ENCODE measurements at places on chromosomes 5 and 9.

DNA sequence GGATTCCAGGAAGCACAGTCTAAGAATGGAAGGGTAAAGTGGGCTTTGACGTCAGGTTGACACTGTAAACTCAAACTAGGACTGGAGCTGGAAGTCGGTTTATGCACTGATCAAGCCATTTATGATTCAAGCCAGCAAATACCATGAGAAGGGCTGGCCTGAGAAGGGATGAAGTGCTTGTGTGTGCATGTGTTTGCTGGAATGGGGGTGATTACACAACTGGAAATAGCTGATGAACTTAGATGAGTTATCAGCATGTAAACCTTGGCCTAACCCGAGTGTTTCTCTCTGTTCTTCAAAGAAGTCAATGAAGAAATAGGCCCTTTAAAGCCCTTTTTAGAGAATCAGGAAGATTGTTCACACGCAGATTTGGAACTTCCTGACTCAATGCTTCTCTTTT is 287.6 kb downstream of the RFX3 start:
- peak; percentile 16 for DNase-seq

GRCh38 chr5:98563885-98564653 is 209.4 kb upstream of the RGMB start:
- DNase-seq = no peak

- DNase-seq = peak; percentile 59
Measured at GRCh38 chr5:144467792-144468191, 297.1 kb downstream of the KCTD16 start.

GRCh38 chr9:87886933-87887505 is 4.3 kb downstream of the SPATA31E1 start:
- DNase-seq = no peak

DNA sequence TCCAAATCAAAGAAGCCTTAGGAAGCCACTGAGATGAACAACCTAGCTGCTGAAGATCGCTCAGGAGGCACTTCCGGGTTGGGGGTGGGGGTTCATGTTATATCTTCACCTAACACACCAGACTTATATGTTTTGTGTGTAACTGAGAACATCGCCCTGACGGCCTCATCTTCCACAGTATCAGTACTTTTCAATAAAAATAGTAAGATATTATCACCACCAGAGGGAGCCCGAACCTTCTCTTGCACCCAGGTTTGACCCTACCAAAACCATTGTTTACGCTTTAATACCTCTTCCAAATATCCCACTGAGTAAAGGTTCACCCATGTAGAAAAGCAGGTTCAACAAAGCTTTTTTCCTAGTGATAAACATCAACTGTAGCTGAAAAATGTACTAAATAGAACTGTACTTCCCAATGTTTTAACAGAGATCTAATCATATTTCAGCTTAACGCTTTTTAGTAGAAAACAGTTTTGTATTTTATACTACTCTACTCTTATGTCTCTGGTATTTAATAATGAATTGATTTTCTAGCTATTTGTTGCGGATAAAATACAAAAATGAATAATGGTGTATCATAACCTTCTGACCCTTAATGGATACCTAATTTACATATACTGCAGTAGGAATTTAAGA is 244.0 kb downstream of the EPB41L4A start:
- peak; percentile 67 for DNase-seq

GRCh38 chr9:134282138-134282650 is 44.1 kb upstream of the RXRA start:
- DNase-seq = no peak

GRCh38 chr5:126715765-126716164 is 61.2 kb upstream of the LMNB1 start:
- DNase-seq = no peak
